ENCODE measurements at places on chromosomes 1 and 21.

DNA sequence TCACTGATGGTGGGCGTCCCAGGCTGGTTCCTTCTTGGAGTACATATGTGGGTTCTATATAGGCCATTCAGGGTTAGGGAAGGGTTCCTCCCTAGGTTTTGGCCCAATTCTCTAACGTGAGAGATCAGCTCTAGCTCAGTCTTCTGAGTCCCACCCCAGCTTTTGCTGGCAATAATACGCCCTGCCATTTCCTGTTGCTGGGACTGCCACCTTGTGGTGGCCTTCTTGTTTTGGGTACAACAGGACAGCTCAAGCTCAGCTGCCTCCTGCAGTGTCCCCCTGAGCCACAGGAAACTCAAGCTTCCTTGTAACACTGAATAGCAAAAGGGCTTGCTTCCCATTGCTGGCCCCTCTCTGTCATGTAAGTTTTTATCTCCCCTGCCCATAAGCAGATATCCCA lies 77.8 kb downstream of the BACH1 start:
- DNase-seq: no peak

- no peak for DNase-seq
Measured at GRCh38 chr1:4017636-4018365, 117.7 kb upstream of the C1orf174 start.

- DNase-seq: no peak
Measured at GRCh38 chr1:83905315-83905907, 93.5 kb downstream of the TTLL7 start.

GRCh38 chr1:79646880-79647279 lies 640.4 kb upstream of the ADGRL4 start:
- DNase-seq: no peak

DNA sequence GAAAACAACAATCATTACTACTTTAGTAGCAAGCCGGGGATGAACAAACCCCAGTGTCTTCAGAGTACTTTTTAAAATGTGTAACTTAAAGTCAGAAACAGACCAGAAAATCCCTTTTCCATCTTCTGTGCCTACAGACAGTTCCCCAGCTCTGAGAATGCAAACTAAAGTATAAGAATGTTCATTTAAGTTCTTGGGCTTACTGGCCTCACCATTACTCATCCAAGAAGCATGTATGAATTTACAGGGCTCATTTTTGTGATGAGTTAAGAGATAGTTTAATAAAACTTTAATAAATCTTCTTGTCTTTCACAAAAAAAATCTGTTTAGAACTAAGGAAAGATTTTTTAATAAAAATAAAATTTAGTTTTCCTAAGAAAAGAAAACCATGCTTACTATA lies 4.6 kb downstream of the LPGAT1 start:
- DNase-seq: peak; percentile 37

- peak; percentile 94 for DNase-seq
Measured at GRCh38 chr1:166905900-166906299, 29.8 kb upstream of the TADA1 start.

DNA sequence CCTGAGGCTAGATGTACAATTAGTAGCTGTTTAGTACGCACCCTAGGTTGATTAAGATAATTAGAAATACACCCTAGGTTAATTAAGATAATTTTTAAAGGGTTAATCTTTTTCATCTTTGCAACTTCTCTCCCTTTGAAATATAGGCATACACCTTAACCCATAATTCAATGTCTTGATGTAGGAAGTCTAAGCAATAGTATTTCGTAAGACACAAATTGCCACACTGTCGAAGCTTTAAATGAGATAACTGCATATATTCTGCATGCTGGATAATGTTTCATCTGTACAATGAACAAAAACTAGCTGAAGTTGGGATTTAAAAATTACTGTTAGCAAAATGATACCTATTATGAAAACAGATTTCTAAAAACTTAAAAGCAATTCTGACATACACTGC lies 122.9 kb downstream of the EVI5 start:
- no peak for DNase-seq

Measured in RCC 7860 (cell line).